ENCODE measurements at places on chromosomes 7 and 10.

DNA sequence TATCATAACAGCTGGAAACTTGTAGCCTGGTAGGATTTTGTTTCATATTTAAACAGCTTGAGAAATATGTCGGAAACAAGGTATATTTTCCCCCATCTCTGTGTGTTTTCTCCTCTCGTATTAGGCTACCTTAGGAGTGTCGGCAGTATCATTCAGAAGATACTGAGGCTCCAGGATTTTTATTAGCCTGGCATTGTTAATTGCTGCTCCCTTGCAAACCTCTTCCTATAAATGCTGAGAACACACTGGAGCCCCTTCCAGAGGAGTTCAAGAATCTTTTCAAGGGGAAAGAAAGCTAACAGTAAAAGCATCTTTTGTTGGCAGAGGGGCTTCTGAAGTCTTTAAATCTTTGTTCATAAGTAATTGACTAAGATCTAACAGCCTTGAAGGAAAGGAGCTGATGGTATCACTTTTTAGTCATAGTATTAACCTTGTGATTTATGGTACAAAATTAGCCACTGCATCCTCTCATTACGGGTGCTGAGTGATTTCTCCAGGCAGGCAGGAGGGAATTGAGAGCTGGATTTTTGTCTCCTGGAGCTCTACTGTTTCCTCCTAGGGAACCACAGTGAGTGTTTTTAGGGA lies 998.7 kb downstream of the LRMDA start:
- DNase-seq, result no peak

DNA sequence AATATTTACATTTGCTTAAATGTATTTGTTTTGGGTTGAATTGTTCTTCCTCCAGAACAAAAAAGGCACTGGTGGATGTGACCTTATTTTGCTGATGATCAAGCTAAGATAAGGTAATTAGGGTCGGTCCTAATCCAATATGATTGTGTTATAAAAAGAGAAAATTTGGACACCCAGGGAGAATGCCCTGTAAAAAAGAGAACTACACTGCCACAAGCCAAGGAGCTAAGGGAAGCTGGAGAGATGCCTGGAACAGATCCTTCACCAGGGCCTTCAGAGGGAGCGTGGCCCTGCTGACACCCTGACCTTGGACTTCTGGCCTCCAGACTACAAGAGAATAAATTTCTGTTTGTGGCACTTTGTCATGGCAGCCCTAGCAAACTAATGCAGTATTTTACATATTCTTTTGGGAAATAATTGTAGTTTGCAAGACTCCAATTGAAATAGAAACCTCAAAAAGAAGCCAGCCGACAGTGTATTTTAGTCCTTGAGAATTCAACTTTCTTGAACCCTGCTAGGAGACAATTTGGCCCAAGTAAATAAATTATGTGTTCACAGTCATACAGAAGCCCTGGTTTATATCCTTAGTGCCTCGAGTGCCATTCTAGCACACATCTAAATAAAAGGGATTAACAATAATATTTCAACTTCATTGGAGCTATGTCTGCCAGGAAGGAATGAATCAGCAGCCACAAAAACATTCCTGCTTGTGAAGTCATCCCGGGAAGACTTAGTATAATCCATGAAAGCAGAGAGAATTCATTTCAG lies 164.6 kb downstream of the PKD1L1 start:
- peak; percentile 84 for DNase-seq

DNA sequence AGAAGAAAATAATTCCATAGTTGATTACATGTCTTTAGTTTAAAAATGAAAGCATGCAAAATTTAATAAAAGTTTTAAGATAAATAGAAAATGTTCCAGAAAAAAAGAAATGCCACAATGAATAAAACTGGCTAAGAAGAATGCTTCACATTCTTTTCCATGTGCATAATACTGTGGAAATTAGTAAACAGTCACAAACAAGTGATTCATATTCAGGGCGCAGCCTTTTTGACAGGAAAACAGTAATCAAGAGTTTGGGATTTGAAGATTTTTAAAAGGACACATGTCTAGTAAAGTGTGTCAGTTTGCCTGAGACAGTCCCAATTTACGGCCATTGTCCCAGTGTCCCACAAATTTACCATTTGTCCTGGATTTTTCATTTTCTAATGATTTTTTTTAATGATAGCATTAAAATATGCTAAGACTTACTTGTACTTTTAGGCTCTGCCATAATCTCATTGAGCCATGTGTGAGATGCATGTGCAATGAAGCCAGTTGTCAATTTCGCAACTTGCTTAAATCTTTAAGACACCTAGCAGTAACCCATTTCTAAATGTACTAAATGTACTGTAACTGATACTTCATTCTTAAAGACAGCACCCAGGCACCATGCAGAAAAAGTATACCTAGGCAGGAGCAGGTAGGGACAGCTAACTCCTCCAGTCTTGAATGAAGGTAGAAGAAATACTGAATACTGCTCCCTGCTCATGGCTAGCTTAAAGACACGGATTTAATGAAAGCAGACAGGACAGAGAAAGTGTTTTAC lies 46.9 kb downstream of the ZNF438 start:
- no peak for DNase-seq

DNA sequence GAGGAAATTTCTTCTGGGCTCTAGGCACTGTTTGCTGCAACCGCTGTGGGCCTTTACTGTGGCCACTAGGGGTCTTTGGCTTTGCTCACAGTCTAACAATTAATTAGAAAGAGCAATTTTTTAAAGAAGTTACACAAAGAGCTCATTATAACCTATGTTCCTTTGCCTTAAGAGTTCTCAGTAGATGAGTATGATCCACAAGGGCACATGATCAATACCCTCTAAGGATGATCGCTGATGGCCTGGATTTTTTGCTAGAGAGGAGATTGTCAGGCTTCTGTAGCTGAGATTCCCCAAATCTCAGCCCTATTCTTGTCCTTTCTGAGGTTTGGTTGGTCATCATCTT lies 80.8 kb upstream of the RHOBTB1 start:
- DNase-seq, result no peak

GRCh38 chr7:94529516-94529915 lies 19.9 kb downstream of the CASD1 start:
- peak; percentile 50 for DNase-seq

DNA sequence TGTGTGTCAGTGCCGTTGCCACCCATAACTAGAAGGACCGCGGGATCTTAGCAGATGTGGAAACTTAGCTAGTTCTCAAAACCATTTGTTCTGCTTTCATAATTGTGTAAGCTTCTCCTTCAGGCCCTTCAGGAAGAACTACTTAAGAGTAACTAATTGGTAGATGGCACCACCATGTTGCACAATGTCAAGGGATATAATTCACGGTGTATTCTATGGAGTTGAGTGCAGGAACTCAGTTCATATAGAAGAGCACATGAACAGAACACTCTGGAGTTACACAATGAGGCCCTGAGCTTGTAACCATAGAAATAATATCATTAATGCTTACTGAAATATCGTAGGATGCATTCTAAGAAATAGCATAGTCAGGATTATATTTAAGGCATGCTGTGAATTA lies 126.5 kb upstream of the GAD2 start:
- no peak for DNase-seq

DNA sequence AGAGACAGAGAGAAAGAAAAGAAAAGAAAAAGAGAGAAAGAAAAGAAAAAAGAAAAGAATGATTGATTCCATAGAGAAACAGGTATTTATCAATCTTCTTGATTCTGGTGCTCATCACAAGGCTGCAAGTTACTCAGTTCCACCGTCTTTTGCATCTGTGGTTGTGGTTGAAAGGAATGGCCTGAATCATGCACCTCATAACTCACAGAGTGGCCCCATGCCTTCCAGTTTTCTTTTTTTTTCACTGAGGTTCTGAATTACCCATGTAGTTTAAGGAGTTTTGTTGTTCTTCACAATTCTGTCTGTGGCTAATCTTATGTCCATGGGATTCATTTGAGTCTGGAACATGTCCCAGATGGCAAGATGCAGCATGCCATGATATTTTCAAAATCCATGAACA lies 156.0 kb downstream of the ZNF33B start:
- peak; percentile 26 for DNase-seq

DNA sequence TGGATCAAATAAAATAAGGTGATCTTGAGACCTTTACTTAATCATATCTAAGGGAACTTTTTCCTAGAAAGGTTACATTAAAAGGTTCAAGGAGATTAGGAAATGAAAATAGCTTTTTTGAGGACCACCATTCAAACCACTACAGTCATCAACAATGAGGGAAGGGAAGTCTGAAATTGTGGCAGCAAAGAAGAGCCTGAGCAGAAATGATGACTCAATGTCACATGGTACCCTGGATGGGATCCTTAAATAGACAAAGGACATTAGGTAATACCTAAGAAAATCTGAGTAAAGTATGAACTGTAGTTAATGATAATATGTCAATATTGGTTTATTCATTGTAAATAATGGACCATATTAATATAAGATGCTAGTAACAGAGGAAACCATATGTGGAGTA lies 236.0 kb downstream of the SEMA3D start:
- no peak for DNase-seq

- DNase-seq, result no peak
Observed at GRCh38 chr7:6559896-6560295, 8.6 kb upstream of the GRID2IP start.

DNA sequence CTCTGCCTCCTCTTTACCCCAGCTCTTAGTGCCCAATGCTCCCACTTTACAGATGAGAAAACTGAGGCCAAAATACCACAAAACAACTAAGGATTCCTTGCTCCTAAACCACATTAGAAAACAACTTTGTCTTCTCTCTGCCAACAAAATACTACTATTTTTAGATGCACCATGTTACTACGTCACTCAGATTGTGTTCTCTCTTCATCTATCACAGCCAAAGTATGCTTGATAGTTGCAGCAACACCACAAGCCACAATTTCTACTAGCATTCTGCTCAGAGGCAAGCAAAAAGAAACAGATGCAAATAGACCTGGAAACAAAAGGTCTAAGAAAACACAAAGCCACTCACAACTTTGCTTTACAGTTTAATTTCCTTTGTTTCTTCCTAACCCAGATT lies 3.3 kb upstream of the PDE1C start:
- DNase-seq, result no peak

GRCh38 chr10:94358480-94358879 lies 4.3 kb downstream of the NOC3L start:
- peak; percentile 89 for DNase-seq

GRCh38 chr7:118250860-118251494 lies 26.5 kb downstream of the ANKRD7 start:
- DNase-seq, result no peak

- no peak for DNase-seq
Observed at GRCh38 chr7:112708236-112708635, 82.0 kb downstream of the TMEM168 start.

DNA sequence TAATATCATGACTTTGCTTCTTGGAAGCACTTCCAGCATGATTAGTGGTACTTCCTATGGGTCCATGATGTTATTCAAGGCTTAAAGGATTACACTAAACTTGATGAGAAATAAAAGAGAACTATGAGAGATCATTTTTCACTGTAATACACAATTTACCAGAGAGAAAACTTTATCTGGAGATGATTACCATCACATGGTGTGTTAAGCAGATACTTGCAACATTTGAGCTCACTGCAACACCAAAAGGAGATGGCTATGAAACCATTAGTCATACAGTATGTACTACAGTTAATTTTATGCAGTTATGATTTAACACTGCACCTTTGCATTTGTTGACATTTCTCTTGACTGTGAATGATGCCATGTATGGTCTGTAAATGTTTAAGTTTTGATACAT lies 311.3 kb upstream of the AOAH start:
- DNase-seq, result no peak

- no peak for DNase-seq
Observed at GRCh38 chr7:2230226-2230625, 2.5 kb downstream of the MAD1L1 start.

- no peak for DNase-seq
Observed at GRCh38 chr10:32360241-32360640, 13.3 kb upstream of the EPC1 start.

DNA sequence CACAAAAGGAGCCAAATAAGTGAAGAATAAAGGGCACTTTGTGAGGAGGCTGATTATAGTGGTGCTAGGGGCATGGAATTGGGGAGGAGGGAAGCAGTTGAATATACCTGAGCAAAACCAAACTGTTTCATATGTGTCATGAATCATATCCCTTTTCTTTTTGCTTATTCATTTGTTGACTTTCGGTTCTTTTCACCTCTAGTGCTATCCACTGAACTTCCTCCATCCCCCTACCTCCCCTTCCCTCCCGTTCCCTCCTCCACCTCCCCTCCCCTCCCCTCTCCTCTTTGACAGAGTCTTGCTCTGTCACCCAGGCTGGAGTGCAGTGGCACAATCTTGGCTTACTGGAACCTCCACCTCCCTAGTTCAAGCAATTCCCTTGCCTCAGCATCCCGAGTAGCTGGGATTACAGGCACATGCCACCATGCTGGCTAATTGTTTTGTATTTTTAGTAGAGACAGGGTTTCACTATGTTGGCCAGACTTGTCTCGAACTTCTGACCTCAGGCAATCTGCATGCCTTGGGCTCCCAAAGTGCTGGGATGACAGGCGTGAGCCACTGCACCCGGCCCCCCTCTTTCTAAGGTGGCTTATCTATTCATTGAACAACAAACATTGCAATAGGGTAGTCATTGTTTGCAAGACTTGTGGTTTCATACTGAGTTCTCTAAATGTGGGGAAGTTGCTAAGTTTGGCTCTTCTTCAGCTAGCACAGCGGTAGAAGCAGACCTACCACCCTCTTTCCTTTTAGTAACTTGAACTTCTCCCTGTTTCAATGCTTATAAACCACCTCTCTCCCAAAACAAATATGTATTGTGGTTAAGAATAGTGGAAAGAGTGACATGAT lies 150.4 kb upstream of the PRPS1L1 start:
- peak; percentile 54 for DNase-seq

DNA sequence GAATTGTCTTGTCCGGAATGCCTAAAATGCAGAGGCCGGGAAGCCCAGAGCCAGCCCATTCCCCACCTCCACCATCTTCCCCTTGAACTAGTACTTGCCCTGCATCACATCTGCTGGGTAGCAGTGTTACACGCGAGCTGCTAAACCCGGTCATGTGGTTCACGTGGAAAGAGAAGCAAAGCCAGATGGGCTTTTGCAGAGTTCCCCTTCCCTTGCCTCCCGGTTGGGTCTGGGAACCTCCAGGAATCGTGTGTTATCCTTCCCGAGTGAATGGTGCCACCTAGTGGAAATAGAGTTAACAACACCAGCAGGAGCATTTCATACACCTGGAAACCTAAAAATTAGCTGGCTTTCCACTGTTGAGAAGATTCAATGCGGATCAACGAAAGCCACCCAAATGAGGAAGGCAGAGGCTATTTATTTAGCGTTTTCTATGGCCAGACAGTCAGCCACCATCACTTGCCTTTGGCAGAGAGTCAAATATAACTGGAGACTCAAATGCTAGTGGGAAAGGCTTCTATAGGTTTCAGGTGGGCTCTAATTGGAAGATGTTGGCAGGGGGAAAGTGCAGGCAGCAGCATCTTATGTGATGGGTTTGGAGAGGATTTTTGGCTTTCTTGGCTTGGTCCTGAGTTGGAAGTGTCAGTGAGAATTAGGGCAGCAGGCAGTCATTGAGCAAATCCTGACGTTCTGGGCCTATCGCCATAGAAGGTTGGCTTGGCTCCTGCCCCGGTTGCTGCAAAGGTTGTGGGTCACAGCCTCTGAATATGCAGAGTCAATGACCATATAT lies 12.9 kb upstream of the DENND2A start:
- peak; percentile 65 for DNase-seq

Measured in NCI-H226 (cell line).